Keratinocyte (primary cell): ENCODE measurements at places on chromosomes 2 and 18.

DNA sequence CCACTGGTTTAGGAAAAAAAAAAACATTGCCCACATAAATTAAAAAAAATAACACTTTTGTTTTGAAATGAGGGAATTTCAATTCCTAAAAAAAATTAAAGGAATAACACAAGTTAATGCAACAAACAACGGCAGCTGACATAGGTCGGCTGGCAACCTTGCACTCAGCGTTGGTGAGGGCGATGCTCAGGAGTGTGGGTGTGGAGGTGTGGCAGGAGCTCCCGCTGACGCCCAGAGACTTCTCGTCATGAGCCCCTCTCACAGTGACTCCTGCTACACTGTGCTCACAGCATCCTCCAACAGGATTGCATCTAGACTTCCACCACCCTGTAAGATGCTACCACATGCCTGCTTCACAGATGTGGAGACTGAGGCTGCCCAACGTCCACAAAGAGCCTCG lies 150.3 kb upstream of the PXDN start:
- no peak for DNase-seq

GRCh38 chr2:54871457-54872107 lies 148.1 kb downstream of the EML6 start:
- DNase-seq: no peak

DNA sequence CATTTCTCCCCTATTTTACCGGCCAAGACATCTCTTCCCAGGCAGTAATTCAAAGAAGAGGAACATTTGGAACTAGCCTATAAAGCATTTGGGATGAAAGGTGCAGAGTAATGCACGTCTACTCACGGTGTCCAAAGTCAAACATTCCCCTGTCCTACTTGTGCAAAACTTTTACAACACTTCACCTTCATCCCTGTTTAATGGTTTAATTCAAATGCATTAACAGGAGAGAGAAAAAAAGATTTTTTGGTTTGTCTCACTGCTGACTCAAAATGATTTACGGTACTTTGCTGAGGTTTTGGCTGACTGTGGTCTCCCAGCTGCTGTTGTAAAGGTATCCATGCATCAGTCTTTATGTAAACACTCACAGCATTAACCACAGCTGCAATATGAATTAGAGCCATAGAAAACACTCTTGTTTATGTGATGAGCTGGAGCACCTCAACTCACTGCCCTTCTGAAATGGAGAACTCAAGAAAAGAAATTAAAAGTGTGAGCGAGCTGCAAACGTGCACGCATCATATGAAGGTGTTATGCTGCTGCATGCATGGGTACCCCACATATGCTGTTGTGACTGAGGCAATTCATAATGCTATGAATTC lies 220.5 kb downstream of the PIEZO2 start:
- no peak for DNase-seq

DNA sequence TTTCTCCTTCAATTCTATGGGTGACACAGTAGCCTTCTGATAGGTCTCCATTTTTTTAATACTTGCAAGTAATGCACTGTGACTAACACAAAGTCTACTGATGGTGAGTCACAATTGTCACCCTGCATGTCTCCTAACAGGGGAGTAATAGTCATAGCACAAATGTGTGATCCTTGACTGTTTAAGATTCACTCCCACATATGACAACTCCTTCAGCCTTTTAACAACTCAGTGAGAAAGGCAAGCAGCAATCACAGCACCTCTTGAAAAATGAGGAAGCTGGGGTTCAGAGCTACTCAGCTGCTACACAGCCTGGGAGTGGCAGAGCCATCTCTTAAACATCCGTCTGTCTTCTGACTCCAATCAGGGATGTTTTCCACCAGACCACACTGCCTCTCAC lies 63.8 kb downstream of the EHD3 start:
- DNase-seq: no peak

DNA sequence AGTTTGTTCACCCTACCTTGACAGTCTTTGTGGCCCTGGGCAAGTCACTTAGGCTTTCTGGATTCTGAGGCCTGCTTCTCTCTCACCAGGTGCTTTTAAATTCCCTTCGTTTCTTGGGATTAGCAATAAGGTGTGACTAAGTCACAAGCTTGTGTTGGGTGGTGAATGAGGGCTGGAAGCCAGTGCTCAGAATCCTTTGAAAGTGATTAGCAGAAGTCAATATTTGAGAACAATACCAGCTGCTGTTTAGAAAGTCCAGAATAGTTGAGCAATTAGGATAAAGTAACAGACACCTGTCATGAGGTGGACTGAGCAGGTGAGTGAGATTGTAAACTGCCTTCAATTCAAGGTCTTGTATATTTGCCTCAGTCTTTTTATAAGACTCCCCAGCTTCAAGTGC lies 19.3 kb upstream of the MGAT5 start:
- DNase-seq: no peak
